DMS79 treated with DMSO at 0.1 percent for 48 hours (cell line): ENCODE measurements at places on chromosomes 7 and 10.

DNA sequence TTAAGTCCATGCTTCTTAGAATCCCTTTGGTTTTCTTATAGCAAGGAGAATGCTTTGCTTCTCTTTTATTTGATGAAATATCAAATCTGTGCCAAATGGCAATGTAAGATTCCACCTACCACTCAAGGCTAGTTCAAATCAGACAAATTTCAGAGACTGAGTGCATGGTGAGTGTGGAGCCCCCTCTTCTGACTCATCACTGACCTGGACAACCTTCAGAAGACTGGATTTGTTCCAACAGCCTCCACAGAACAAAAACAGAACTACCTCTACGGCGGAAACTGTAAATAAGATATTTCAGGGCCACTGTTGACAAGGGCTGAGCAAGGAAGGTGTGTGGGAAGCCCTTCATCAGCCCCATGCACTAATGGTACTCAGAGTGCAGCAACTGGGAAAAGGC, 21.1 kb downstream of the NCAPG2 start:
- no peak for DNase-seq

DNA sequence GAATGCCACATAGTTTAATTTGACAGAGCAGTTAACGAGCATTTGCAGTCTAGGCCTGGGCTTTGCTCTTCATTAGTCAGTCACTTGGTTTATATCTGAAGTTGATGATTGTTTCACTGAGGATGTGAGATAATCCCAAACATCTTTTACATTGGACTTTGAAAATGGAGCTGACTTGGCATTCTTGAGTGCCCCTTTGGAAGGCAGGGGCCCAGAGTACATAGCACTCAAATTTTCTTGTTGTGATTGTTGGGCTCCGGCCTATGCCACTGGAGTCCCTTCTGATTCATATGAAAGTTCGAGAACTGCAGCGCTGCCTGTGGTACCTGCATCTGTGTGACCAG, 21.9 kb downstream of the DNAJB6 start:
- DNase-seq, result no peak

- DNase-seq, result no peak
Observed at GRCh38 chr7:25262586-25262985, 34.3 kb upstream of the NPVF start.

DNA sequence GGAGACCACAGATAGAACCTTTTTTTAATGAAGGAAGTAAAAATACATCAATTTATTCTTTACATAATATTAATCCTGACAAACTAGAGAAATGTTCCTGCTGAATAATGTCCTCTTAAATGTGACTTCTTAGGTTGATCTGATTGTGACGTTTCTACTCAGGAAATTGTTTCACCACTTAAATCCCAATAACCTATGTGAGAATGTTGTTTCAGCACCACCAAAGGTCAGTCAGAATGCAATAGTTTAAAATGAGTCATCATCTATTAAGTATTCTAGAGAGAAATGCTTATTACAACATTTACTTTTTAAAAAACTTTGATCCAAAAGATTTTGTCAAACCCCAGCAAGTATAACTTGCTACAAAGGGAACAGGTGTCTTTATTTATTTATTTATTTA, 155.4 kb upstream of the CACNA2D1 start:
- DNase-seq, result no peak

GRCh38 chr10:102118867-102119266, 1.3 kb downstream of the LDB1 start:
- no peak for DNase-seq

DNA sequence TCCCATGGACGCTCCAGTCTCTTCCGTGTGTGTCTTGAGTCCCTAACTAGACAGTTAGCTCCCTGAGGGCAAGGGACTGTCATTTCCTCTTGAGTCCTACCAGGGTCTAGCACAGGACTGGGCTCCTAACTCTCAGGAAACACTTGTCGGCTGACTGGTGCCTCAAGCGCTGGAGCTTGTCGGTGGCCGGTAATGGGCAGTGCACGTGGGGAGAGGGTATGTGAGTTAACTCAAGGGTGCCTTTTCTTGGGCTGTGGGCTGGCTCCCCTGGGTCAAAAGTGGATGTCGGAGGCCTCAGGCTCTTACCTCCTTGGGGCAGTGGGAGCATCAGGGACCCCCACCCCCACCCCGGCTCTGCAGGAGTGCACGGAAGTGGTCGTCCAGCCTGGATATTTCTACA, 32.9 kb downstream of the ZNF775 start:
- DNase-seq, result no peak

GRCh38 chr7:105367458-105367857, 21.3 kb downstream of the SRPK2 start:
- no peak for DNase-seq

DNA sequence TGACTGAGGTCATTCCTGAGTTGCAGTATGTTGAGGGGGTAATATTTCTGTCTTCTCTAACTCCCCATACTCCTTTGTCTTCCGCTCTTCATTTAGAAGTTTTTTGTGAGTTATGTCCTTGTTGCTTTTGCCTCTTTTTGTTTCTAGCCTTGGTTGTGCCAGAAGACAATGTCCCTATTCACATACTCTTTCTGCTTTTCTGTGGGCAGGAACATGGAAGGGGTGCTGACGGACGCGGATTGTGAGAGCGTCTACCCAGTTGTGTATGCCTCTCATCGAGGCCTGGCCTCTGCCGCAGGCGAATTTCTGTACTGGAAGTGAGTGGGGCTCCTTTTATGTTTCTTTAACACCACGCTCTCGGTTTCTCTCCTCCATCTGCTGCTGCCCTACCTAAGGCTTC, 20.5 kb downstream of the STAG3 start:
- DNase-seq, result no peak

DNA sequence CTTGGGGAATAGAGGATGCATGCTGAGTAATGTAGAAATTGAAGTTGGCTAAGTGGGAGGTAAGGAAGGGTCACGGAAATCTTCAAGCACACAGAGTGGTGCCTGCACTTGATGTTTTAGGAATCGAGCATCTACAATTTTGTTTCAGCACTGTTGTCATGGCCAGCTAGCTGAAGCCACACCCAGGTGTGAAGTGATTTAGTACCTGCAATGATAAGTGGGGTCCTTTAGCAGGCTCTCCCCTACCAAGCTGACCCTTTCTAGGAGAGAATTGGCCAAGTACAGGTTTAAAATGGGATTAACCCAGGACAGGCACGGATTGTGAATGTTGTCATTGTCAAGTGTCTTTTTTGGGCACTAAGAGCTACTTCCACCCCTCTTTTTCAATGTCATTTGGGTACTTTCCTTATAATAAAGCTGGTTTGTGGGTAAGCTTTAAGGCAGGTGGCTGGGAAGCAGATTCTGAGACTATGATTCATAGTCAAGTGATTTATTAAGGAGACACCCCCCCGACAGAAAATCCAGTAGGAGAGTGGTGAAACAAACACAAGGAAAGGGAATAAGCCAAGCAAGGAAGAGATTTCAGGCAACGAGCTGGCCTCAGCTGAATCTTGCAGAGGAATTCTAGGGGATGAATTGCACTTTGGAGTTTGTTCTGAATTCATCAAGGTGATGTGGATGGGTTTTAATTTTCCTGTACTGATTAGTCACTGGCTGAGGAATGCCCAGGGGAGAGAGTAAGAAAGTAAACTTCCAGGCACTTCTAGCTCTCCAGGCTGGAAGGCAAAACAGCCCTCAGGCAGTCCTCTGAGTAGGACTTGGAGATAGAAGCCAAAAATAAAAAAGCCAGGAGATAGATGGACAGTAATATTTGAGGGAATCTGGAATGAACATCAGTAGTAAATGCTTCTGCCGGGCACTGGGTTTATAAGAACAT, 1128.4 kb downstream of the SORCS3 start:
- DNase-seq, result no peak

DNA sequence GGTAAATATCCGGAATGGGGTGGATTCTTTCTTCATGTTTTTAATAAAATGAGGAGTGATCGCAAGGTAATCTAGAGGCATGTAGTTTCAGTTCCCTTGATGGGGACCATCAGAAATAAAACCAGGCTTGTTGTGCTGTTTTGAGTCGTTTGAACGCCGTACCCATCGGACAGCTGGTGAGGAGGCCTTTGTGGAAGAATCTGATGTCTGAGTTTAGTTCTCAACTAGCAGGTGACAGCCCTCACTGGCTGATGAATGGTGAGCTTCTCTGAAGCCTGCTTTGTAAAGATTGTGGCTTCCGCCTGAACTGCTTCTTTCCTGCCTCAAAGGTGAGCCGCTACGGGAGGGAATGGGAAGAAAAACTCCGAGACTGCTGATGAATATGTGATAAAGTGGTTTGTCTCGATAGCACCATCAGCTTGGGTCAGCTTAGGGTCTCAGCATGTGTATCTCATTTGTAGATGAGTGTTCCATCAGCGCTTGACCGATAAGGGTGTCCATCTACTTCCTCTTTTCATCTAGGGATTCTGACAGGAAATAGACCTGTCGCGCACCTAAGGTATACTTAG, 977 bp downstream of the TMEM248 start:
- peak; percentile 24 for DNase-seq

GRCh38 chr10:75928231-75928630, 496.8 kb downstream of the LRMDA start:
- DNase-seq, result no peak

DNA sequence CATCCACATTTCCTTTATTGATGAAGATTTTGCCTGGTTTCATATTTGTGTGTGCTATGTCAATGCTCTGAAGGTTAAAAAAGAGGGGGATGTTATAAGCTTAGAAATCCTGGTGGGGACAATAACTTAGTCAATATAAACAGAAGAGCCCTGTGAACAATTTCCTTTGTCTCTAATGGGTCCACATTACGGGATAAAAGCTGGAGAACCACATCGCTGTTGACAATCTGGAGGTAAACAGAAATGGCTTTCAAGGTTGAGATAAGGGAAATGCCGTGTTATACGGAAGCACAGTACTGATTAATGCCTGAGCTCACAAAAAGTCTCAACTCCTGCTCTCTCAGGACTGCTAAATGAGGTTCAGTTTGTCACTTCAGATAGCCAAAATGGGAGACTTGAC, 16.8 kb downstream of the ASAH2 start:
- DNase-seq, result no peak

DNA sequence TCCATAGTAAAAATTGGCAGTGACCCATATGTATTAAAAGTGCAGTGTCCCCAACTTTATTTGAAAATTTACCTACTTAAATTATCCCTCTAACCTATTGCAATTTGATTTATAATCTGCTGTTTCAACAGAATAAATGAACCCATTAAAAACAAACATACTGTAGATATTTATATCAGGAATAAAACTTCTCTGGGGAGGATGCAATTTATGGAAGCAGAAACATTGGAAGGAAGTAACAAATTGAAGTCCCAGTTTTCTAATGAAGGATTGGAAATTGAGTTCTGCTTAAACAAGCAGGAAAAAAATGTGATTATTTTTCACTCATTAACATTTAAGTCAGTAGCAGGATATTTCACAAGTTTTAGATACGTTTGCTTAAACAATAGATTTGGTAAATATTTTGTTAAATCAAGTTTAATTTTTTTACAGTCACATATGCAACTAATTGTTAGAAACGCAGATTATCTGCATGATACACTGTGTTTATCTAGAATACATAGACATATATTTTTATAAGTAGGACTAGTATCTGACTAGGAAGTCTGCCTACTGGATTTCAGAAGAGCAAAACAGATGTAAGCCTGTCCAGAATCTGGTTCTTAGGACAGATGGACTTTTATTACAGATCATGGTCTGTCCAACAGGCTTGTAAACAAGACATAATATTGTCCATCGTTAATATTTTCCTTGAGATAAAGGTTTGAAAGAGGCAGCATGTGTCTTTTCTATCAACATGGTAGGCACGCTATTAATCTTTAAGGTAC, 5.3 kb downstream of the AGMO start:
- DNase-seq, result no peak

DNA sequence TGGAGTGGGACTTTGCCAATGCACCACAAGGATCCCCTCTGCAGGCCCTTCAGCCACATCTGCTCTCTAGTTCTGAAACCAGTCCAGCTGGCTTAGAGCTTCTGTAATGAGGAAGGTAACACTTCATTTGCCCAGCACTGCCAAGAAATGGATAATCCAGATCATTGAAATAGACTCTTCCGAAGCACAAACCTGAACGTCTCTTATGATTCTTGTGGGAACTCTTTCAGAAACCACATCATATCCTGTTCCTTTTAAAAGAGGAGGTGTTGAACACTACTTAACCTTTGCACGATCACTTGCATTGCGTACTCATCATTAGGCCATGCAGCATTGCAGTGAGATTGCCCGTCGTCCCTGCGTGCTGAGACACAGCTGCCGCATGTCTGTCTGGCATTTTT, 25.8 kb upstream of the PLPP4 start:
- DNase-seq, result peak; percentile 90

- DNase-seq, result no peak
Observed at GRCh38 chr7:155283565-155284194, 14.0 kb upstream of the INSIG1 start.

DNA sequence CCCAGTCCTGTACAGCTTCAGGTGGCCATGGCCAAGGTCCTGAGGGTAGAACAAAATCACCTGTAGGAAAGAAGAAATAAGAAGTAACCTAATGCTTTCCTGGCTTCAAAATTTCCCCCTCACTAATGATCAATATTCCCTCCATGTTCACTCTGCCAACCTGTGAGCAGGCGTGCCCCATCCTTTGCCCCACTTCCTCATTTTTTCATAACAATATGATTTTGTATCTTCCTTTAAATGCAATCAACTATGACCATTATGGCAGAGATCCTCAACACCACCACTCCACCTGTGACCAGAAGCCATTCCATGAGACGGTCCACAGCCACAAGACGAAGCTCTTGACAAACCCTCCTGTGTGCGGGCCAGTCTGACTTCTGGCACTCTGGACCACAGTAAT, 7.0 kb downstream of the MSS51 start:
- no peak for DNase-seq

DNA sequence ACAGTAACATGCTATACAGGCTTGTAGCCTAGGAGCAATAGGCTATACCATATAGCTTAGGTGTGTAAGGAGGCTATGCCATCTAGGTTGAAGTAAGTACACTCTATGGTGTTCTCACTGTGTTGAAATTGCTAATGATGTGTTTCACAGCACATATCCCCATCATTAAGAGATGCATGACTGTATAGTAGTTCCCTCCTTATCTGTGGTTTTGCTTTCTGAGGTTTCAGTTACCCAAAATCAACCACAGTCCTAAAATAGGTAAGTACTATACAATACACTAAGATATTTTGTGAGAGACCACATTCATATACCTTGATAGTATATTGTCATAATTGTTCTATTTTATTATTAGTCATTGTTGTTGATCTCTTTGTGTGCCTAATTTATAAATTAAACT, 12.7 kb downstream of the FZD1 start:
- no peak for DNase-seq

GRCh38 chr7:121473645-121474300, 77.7 kb upstream of the FAM3C start:
- no peak for DNase-seq

GRCh38 chr10:127046975-127047877, 142.0 kb downstream of the DOCK1 start:
- no peak for DNase-seq

DNA sequence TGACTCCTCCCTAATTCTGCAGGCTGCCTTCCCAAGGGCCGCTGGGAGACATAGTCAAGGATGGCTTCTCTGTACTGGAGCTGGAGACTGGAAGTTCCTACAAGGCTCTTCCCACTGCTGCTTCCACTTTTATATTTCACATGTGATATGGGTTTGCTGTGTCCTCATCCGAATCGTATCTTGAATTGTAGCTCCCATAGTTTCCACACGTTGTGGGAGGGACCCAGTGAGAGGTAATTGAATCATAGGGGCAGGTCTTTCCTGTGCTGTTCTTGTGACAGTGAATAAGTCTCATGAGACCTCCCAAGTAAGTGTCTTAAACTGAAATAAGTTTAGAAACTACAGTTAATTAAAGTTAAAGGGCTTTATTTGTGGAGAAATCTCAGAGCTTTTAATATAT, 47.0 kb upstream of the BICC1 start:
- no peak for DNase-seq
